ENCODE measurements at places on chromosomes 7 and 10.

- no peaks in the 10 kb centered on the region for H3K36me3 ChIP-seq
- no peaks in the 10 kb centered on the region for H3K27me3 ChIP-seq
- no peak for DNase-seq
- no peak overlapping the region for H3K4me3 ChIP-seq
- H3K4me1 ChIP-seq, result no peaks in the 10 kb centered on the region
- no peak overlapping the region for H3K27ac ChIP-seq
Observed at GRCh38 chr7:79320741-79321473, 132.6 kb downstream of the MAGI2 start.

GRCh38 chr7:116251675-116252074, 41.3 kb downstream of the TES start:
- H3K4me1 ChIP-seq, result peaks cover 3% of the 10 kb centered on the region
- no peak overlapping the region for H3K4me3 ChIP-seq
- no peak overlapping the region for H3K27ac ChIP-seq
- no peaks in the 10 kb centered on the region for H3K27me3 ChIP-seq
- no peak for DNase-seq
- peaks cover 11% of the 10 kb centered on the region for H3K36me3 ChIP-seq

DNA sequence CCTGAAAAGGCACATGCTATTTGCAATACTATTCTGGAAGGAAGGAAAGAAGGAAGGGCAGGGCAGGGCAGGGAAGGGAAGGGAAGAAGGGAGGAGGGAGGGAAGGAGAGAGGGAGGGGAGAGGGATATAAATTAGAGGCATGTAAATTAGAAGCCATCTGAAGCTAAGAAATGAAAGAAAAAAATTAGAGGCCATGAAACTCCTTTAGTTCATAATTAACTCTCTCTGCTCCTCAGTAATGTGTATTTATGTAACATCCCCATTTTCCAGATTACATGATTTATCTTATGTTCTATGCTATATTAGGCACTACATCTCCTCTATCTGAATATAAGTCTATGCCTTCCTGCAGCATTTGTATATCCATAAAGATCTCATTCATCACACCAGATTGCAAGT, 12.7 kb upstream of the JCAD start:
- H3K4me1 ChIP-seq, result no peaks in the 10 kb centered on the region
- no peak overlapping the region for H3K27ac ChIP-seq
- no peaks in the 10 kb centered on the region for H3K36me3 ChIP-seq
- H3K27me3 ChIP-seq, result no peaks in the 10 kb centered on the region
- H3K4me3 ChIP-seq, result no peak overlapping the region

GRCh38 chr7:132300599-132301277, 275.5 kb downstream of the PLXNA4 start:
- no peaks in the 10 kb centered on the region for H3K36me3 ChIP-seq
- no peak for DNase-seq
- no peaks in the 10 kb centered on the region for H3K4me1 ChIP-seq

GRCh38 chr7:30710669-30711068, 28.4 kb upstream of the CRHR2 start:
- no peaks in the 10 kb centered on the region for H3K36me3 ChIP-seq
- DNase-seq, result no peak
- H3K27me3 ChIP-seq, result no peaks in the 10 kb centered on the region
- no peak overlapping the region for H3K4me3 ChIP-seq

GRCh38 chr10:15725603-15726002, 5.9 kb upstream of the ITGA8 start:
- no peak for DNase-seq
- no peak overlapping the region for H3K27ac ChIP-seq
- H3K4me3 ChIP-seq, result no peak overlapping the region
- no peaks in the 10 kb centered on the region for H3K27me3 ChIP-seq
- no peaks in the 10 kb centered on the region for H3K36me3 ChIP-seq
- H3K4me1 ChIP-seq, result no peaks in the 10 kb centered on the region

- H3K4me1 ChIP-seq, result no peaks in the 10 kb centered on the region
- H3K36me3 ChIP-seq, result no peaks in the 10 kb centered on the region
- H3K27ac ChIP-seq, result no peak overlapping the region
- no peak for DNase-seq
- H3K27me3 ChIP-seq, result no peaks in the 10 kb centered on the region
Observed at GRCh38 chr10:110074758-110075671, 67.2 kb downstream of the ADD3 start.

DNA sequence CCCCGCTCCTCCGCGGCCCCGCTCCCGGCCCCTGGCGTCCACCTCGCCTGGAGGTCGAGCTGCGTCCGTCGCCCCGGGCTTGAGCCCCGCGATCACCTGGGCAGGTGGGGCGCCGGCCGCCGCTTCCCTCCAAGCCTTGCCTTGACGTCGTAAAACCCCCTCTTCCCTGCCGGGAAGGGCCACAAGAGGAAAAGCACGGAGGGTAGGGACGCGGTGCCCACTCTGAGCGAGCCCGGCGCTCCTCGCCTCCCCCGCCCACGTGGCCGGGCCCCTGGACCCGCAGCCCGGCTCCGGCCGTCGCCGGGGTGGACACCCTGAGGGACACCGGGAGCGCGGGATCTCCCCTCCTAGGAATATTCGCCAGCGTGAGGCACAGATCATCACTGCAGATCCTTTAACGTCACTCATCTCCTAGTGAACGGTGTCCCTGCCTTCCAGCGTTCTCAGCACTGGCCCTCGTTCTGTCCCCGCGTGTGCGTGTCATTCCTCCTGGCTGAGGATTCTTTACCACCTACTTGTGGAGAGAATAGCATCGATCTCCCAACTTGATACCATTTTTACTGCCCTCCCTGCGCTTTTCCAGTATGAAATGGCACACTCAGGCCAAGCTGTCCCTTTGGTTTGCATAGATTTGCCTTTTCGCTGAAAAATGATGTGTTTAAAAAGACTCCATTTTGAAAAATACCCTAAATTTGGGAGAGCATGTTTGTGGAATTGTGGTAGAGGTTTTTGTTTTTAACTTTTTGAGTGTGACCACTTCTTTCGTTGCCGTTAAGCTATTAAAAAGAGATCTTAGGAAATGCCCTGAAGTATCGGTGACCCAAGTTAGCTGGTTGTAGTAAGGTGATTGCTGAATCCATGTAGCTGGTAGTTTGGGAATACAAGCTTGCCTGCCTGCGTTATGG, 649 bp downstream of the ACTR3B start:
- no peaks in the 10 kb centered on the region for H3K27me3 ChIP-seq
- H3K27ac ChIP-seq, result no peak overlapping the region
- no peak for DNase-seq
- H3K4me3 ChIP-seq, result peak overlapping the region; percentile 91
- no peaks in the 10 kb centered on the region for H3K36me3 ChIP-seq

DNA sequence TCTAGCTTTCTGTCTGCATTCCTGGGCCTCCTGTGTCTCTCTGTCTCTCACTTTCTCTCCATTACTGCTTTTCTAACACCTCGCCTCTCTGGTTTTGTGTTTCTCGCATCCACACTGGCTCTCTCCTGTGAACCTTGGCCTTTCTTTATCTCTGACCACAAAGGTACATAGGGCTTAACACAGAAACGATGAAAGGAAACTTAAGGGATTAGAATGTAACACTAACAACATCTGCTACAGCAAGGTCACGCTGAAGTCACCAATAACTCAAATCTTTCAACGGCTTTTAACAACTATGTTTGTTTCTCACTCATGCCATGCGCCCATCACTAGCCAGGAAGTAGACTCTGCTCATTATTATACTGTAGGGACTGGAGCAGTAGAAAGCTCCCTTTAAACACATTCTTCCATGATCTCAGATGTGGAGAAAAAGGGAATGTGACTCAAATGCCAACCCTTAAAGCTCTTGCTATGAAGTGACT, 9.3 kb upstream of the OR6V1 start:
- H3K36me3 ChIP-seq, result no peaks in the 10 kb centered on the region
- no peak overlapping the region for H3K27ac ChIP-seq
- no peaks in the 10 kb centered on the region for H3K4me1 ChIP-seq
- H3K4me3 ChIP-seq, result no peak overlapping the region

DNA sequence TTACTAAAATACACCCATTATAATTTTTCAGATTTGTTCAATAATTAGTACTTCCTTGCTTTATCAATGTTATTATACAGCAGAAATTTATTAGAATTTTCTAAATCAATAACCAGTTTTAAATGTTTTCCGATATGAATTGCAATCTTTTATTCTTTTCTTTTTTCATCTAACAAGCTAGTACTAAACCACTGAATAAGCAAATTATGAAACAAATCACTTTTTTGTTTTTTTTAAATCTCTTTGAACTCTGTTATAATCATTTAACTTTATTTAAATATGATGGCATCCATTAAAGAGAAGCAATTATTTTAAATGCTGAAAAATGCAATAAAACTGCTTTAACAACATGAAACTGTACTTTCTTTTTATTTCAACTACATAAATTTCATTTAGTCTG, 59.7 kb downstream of the HYCC1 start:
- no peak overlapping the region for H3K4me3 ChIP-seq
- no peak overlapping the region for H3K27ac ChIP-seq
- peaks cover 2% of the 10 kb centered on the region for H3K4me1 ChIP-seq

DNA sequence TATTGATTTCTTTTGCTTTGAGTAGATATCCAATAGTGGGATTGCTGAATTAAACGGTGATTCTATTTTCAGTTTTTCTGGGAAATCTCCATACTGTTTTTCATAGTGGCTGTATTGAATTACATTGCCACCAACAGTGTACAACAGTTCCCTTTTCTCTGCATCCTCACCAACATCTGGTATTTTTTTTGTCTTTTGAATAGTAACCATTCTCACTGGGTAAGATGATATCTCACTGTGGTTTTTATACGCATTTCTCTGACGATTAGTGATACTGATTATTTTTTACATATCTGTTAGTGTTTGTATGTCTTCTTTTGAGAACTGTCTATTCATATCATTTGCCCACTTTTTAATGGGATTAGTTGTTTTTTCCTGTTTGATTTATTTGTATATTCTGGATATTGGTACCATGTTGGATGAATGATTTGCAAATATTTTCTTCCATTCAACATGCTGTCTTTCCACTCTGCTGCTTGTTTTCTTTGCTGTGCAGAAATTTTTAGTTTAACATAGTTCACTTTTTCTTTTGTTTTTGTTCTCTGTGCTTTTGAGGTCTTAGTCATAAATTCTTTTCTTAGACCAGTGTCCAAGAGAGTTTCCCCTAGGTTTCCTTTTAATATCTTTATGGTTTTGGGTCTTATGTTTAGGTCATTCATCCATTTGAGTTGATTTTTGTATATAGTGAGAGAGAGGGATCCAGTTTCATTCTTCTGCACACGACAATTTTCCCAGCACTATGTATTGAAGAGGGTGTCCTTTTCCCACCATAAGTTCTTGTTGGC, 584.7 kb downstream of the PHTF2 start:
- no peak for DNase-seq
- H3K36me3 ChIP-seq, result no peaks in the 10 kb centered on the region

- no peaks in the 10 kb centered on the region for H3K36me3 ChIP-seq
- no peaks in the 10 kb centered on the region for H3K4me1 ChIP-seq
- H3K27me3 ChIP-seq, result no peaks in the 10 kb centered on the region
Observed at GRCh38 chr7:130844811-130845580, 111.0 kb upstream of the KLF14 start.

- H3K27me3 ChIP-seq, result no peaks in the 10 kb centered on the region
- no peak overlapping the region for H3K4me3 ChIP-seq
- H3K36me3 ChIP-seq, result no peaks in the 10 kb centered on the region
- DNase-seq, result no peak
- H3K4me1 ChIP-seq, result no peaks in the 10 kb centered on the region
Observed at GRCh38 chr10:6400331-6400730, 179.7 kb downstream of the PRKCQ start.

DNA sequence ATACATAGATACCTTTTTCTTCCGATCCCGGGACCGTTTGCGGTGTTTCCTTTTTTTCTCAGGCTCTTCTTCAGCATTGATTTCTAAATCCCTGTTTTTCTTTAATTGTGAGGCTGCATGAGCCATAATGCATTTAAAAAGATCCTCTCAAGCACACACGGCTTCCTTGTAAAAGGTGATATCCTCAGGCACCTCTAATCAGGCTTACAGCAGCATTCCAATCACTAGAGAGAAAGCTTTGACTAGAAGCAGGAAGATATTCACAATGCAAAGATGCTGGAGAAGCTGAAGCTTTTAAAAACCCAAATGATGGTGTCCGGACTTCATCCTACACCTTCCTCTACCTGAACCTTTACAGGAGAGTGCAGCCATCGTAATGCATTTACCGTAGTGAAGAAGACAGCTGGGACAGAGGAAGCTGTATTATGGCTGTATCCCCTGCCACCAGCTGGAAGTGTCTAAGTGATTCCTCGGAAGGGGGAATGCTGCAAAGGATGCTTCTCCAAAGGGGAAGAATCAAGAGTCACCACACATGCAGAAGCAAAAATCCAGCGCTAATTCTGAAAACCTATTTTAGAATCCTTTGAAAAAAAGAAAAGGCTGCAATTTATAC, at the start of gene ANK3:
Gene ANK3 (minus strand): TSS at position 463 of the 613 bp plus-strand sequence. CDS start 337 bp downstream, at position 126.
- no peak within 1 kb of the TSS for H3K27ac ChIP-seq
- peaks cover 10% of the 10 kb centered on the region for H3K4me1 ChIP-seq
- no peak for DNase-seq
- peak within 1 kb of the TSS; percentile 5 for H3K4me3 ChIP-seq

DNA sequence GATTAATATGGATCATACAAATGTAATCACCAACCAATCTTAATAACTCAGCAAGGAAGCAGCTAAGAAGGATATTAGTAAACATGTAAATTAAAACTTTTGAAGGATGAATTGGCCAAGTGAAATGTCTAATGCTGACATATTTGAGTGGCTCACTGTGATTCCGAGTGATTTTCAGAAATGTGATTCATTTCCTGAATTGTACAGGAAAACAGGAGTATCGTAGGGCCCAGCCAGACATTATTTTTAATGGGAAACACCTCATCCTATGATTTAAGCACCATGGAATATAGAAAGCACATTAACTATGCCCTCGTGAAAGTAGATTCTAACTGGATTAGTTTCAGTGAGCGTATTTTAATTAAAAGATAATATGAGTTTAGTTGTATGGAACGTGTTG, 82.3 kb downstream of the LHFPL3 start:
- no peaks in the 10 kb centered on the region for H3K4me1 ChIP-seq
- no peak overlapping the region for H3K4me3 ChIP-seq
- H3K36me3 ChIP-seq, result peaks cover 13% of the 10 kb centered on the region
